Fibroblast of pulmonary artery (primary cell): ENCODE measurements at places on chromosomes 6 and 20.

GRCh38 chr20:34294563-34294962, 8.6 kb downstream of the AHCY start:
- no peak for DNase-seq

- DNase-seq, result no peak
Measured at GRCh38 chr20:22475662-22476061, 108.7 kb downstream of the FOXA2 start.

DNA sequence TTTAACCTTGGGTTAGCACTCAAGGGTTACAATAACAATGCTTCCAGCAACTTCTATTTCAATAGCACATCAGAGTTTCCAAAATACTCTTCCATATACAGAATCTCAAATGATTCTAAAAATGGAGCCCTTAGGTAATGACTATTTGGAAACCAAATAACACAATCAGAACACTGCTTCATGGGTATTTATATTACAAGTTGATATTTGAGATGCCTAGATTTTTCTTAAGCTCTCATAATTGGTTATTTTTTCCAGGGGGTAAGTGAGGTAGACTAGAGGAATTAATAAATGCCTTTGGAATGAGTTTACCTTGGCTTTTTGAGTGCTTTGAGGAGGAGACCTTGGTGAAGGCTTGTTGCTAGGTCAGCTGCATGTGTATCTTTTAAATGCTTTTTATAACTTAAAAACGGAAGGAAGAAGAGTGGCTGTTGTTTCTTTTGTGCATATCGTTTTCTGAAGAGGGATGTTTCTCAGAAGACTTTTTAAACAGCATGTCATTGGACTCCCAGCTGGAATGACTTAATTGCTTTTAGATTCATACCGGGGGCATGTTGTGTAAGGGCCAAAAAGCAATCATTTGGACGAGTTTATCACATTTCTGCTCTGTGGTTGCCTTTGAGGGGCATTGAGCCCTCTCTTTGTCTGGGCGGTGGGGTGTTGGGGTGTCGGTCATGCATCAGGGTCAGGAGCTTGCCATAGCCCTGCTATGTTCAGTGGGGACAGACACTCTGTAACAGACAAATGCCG, 186.0 kb downstream of the DTNBP1 start:
- DNase-seq, result no peak

DNA sequence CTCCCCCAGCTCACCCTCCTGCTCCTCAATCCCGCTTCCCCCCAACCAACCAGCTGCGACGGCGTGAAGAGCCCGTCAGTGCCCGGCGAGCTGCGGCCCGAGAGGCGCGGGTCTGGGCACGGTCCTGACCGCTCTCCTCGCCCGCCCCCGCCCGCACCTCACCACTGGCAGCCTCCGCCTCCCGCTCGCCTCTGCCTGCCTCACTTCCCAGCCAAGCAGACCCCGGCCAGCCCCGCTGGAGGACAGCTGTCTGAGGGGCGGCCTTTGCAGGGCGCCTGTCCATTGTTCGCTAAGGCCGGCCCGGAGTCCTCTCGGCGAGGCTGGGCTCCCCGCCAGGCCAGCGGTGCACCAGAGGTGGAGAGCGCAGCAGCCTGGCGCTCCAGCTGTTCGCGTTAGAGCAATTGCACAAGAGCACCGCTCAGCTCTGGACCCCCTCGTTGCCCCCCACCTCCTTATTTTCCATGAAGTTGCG, 1.3 kb downstream of the SOBP start:
- DNase-seq, result peak; percentile 63

DNA sequence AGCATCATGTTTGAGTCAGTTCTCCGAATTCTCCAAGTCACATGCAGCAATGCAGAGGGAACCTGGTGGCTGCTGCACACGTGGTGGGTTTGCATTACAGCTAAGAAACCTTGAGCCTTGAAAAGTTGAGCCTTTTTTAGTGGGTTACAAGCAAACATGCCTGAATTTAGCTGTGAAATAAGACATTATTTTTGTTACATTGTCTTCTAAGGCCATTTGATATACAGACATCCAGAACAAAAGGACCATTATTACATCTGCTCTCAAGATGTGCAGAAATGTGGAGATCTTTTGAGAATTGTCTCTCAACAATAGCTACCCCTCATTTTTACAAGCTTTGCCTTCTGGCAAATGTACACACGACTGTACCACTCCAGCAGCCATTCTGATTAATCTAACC, 720.5 kb upstream of the SLC35B3 start:
- no peak for DNase-seq

DNA sequence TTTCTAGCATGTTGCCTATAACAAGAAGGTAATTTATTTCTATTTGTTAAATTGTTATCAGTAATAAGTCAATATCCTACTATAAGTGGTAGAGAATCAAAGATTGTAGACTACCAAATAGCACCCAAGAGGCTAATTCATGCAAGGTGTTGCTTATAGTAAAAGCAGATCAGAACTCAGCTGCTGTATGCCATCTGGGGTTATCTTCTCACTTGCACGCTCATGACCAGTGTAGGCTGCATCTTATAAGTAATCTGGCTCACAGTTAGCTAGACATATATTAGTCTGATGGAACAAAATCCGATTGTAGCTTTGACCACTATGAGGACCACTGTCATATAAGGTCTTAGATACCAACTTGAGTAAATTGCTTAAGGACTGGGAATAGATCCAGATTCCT, 17.0 kb downstream of the TOP1 start:
- no peak for DNase-seq

GRCh38 chr6:22036275-22036674, 260.6 kb downstream of the PRL start:
- peak; percentile 33 for DNase-seq

DNA sequence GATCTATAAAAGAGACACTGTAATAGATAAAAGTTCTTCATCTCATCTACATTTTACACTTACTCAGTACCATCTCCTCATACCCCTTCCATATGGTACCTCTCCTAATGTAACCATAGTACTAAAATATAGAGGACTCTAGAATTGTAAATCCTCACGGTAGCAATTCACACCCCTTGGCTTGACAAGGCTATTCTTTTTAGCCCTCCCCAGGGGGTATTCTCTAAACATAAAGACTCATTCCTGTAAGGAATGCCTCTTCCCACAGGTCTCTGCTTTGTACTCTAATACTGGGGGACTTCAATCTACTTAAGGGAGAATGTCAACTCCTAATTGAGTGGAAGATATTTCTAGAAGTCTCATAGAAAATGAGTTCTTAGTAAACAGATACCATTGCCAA, 85.9 kb downstream of the VIP start:
- no peak for DNase-seq

GRCh38 chr20:20450521-20450920, 82.6 kb downstream of the INSM1 start:
- DNase-seq, result peak; percentile 7

DNA sequence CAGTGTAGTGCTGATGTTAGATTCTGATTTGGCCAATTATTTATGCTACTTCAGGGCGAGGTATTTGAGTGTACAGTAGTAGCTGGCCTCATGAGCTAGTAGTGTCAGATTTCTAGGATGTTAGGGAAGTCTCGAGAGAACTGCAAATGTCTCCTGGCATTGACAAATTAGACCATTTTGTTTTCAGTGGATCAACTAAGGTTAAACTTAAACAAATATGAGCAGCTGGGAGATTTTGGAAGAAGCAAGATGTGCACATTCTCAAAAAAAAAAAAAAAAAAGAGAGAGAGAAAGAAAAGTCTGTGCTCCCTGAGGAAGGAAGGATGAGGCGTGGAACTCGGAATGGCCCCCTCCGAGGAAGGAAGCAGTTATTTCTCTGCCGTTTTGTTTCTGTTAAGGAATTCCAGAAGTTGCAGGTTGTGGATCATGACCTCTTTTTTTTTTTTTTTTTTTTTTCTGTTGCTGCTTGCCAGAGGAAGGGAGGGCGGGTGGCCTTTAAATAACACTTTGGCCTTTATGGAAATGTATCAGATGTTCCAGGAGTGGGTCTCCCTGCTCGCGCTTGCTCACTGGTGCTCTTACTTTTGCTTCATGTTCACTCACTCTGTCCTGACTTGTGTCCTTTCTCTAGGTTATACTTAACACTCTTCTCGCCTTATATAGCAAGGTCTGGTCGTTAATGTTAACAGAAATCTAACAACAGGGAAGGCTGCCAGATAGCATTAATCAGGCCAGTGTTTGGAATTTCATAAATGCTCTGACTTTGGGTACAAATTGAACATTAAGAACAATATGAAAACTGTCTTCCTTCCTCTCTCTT, 124.4 kb downstream of the TCP11 start:
- DNase-seq, result peak; percentile 58

DNA sequence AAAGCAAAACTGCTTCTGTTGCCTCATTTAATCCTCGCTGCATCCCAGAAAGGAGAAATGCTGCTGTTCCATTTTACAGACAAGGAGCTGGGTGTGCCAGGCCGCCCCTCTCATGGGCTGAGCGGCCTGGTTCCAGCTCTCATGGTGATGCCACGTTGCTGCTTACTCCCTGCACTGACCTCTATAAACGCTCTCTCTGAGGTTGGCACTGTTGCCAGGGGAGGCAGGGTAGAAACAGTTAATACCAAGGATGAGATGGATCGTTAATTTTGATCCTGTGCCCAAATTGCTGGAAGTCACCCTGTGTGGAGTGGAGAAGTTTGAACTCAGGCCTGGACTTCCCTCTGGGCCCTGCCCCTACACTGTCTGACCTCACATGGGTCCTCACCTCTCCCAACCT, 25.6 kb downstream of the SIRPA start:
- no peak for DNase-seq

DNA sequence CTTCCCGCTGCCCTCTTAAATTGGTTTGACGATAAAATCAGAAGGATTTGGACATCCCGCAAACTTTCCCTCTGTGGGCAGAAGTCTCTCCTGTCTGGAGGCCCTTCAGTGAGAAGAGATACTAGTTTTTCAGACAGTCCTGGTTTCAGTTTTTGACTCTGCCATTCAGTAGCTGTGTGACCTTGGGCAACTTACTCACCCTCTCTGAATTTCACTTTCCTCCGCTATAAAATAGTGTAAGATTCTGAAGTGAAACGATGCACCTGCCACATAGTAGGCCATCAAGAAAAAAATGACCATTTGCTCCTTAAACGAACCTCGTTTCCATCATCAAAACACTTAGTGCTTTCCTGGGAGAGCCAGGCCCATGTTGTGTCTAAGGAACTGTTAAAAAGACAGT, 97.2 kb downstream of the LINC00237 start:
- DNase-seq, result no peak

DNA sequence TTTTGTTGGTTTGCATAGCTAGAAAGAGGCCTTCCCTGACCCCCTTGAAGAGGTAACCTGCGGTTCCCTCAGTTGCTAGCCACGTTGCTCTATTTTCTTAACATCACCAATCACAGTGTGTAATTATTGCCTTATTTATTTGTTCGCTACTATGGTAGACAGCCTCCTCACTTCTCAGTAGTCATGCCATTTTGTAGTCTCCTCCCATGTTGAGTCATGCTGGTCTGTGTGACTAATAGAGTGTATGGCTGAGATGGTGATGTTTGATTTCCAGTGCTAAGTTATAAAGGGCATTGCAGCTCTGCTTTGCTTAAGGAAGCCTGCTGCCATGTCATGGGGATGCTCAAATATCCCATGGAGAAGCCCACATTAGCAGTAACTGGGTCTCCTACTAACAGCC, 236.6 kb upstream of the CHD6 start:
- DNase-seq, result no peak

DNA sequence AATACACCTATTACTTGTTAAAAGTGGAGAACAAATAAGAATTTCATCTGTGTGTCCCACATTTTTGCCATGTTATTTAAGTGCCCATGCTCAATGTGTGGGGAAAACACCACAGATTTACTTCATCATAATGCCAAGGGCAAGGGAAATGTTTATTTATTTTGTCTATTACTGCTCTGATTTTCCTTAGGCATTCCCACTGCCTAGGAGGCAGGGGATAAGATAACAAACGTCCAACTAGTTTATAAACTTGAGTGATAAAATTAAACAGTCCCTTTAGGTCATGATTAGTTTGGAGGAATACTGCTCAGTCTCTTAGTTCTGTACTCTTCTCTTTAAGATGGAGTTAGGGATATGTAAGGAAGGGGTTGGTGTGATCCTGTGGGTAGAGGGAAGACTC, 598.4 kb upstream of the MARCKS start:
- no peak for DNase-seq

GRCh38 chr20:10982692-10983091, 308.9 kb upstream of the JAG1 start:
- DNase-seq, result peak; percentile 94

DNA sequence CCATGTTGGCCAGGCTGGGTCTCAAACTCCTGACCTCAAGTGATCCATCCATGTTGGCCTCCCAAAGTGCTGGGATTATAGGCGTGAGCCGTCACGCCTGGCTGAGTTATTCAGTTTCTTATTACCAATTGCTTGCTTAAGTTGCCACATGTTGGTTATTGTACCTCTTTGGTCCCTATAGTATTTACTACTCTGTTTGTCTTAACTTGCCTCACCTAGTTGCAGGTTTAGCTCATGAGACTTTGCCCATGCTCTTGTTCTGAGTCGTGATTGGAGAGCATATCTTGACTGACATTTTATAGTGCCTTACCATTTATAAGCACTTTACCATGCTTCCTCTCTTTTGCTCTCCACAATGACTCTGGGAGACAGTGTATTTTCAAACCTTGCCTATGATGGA, 134.2 kb upstream of the HDGFL1 start:
- no peak for DNase-seq

DNA sequence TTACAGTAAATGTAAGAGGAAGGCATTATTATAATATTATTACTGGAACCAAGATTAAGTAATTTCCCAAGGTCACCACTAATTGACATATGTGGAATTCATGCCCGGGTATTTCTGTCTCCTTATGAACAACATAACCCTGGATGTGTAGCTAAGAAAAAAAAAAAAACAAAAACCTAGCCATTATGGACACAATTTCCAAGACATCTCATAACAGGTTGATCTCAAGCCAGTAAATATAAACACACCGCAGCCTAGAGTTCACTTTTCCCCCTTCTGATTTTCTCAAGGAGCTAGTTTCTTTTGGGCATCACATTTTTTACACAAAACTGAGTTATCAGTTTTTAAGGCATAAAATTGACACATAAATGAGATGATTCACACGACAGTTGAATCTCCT, 306.5 kb upstream of the RSPO3 start:
- no peak for DNase-seq

DNA sequence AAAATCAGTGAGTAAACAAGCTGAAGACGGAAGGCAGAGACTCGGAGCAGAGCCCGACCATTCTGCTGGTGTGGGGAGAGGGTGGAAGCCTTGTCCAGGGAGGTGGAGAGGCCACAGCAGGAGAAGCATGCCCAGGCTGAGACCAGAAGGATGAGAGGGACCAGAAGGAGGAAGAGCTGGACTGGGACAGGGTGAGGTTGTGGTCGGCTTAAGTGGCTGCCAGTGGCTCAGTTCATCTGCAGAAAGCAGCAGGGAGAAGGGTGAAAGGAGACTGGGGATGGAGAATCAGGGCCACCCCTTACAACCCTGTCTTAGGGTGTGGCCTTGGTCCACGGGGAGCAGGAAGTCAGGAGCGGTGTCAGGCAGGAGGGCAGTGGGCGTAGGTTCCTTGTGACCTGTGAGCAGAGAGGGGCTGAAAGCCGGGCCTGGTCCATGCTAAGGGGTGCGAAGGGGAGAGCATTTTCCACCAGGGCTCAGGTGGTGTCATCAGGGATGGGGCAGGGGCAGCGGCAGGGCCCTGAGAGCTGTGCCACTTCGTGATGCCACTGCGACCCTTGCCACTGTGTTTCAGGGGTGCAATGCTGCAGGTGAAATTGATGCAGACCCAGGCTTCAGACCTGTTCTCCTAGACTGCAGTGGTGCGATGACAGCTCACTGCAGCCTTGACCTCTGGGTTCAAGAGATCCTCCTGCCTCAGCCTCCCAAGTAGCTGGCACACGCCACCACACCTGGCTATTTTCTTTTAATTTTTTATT, 81.1 kb downstream of the TTLL2 start:
- DNase-seq, result no peak
